DMS153 (cell line): ENCODE measurements at places on chromosomes 1 and 21.

DNA sequence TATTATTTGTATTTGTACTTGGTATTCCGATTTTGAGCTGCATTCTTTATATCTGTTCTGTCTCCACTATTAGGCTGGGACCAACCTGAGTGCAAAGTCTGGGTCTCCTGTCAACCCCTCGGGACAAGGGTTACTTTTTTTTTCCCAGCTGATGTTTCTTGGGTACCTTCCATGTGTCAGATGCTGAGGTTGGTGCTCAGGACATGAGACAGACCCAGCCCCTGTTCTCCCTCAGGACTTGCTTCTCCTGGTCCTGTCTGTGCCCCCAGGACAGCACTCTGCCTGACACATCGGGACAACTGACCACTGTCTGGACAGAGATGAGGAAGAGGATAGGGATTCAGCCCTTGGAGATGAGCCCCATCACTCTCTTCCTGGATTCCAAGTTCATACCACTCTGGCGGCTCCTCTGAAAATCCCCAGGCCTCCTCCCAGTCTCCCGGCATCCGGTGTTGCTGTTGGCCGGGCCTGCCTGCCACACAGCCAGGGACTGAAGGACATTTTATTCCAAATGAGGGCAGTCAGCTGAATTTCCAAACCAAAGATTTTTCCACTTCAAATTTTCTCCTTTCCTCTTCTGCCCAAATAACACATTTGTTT lies 55.6 kb upstream of the FMOD start:
- no peak for DNase-seq

DNA sequence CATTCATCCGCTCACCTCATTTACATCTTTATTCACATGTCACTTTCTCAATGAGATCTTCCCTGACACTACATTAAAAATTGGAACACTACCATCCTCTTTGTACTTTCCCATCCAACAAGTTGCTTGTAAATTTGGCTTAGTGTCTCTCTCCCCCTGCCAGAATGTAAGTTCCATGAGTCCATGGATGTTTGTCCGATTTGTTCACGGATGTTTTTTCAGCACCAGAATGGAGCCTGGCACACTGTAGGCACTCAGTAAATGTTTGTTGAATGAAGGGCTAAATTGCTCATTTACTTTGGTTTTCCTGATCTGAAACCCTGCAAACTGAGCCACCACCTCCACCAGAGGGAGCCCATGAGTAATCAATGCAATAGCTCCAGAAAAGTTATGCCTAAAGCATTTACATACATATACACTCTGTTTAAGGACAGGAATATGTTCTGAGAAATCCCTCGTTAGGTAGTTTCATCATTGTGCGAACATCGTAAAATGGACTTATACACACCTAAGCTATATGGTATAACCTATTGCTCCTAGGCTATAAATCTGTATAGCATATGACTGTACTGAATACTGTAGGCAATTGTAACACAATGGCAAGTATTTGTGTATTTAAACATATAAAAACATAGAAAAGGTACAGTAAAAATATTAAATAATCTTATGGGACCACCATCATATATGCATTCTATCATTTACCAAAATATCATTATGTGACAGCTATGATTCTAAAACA lies 2.8 kb upstream of the EYA3 start:
- DNase-seq, result peak; percentile 55

DNA sequence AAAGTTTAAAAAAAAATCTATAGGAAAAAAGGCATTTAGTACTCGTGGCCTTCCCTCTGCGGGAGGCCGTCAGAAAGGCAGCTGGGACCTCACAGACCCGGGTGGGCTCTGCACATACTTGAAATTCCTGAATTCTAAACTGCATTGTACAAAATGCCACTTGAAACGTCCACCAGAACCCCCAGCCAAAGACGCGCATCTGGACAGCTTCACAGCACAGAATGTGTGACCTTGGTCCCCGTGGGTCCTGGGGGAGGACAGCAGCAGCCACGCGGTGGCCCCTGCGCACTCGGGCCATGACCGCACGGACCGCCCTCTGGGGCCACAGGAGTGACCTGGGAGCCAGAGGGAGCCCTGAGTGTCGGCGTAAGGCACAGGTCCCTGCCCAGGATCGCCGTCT lies 20.6 kb upstream of the MRPS14 start:
- DNase-seq, result no peak

DNA sequence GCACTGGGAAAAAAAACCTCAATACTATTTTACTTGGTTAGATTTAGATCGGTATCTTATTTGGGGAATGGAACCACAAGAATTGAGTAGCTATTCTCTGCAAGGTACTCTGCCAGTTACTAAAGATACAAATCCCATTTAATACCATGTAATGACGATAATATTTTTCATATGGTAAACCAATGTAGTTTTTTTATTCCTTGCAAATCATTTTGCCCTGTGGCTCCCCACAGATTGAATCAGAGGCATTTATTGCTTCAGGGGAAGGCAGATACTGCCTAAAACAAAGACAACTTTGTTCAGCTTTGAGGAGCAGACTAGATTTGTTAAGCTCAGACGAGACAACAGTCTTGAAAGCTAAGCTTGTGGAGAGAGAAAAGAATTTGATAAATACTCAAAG lies 226.7 kb upstream of the RUNX1 start:
- no peak for DNase-seq

DNA sequence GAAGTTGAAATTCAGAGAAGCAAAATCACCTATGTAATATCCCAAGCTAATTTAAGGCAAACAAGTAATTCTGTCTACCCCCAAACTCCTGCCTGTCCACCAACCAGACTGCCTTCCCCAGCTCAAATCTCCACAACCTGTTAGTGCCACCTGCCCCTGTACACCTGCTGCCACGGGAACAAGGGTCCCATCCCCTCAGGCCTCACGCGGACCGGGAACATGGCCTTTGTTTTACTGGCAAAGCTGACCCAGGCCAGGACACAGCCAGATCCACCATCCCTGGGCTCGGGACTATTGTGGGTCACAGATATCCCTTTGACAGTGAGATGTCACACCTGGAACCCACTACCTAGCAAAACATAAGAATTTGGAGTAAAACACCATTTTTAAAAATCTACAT lies 139.3 kb upstream of the SGIP1 start:
- no peak for DNase-seq

- no peak for DNase-seq
Observed at GRCh38 chr1:51324251-51325010, 5.9 kb downstream of the TTC39A start.

DNA sequence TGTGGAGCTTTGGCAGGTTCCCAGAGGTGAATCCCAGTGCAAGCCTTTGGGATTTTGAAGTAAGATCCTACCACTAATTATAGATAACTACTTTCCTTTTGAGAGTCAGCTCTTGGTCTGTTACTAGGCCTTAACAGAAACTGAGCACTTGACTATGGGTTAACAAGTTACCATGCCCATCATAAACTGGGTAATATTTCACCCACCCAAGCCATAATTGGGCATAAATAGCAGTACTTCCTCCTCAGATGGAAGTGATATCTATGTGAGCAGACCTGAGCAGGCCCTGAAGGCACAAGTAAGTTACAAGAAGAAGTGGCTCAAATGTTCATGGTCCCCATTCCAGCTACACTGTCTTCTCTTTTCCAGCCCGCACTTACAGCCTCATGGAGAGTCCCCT lies 475.9 kb downstream of the LRRIQ3 start:
- no peak for DNase-seq

- no peak for DNase-seq
Observed at GRCh38 chr1:76827066-76827465, 40.2 kb upstream of the ST6GALNAC5 start.

- DNase-seq, result no peak
Observed at GRCh38 chr1:24941564-24941963, 11.5 kb upstream of the RUNX3 start.

DNA sequence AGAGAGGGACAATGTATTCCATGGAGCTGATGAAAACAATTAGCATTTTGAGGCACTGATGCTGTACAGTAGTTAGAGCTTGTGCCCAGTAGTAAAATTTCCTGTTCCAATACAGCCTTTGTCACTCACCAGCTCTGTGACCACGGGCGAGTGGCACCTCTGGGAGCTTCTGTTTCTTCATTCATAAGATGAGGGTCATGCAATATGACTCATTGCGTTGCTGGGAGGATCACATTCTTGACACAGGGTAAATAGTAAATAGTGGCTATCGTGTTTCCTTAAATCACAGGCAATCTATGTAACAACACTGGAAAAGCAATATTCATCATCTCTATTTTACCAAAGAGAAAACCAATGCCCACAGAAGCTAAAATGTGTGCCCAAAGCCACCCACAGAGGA lies 4.5 kb upstream of the LRRC52 start:
- peak; percentile 52 for DNase-seq

GRCh38 chr1:160425847-160426246 lies 25.5 kb downstream of the VANGL2 start:
- DNase-seq, result no peak

DNA sequence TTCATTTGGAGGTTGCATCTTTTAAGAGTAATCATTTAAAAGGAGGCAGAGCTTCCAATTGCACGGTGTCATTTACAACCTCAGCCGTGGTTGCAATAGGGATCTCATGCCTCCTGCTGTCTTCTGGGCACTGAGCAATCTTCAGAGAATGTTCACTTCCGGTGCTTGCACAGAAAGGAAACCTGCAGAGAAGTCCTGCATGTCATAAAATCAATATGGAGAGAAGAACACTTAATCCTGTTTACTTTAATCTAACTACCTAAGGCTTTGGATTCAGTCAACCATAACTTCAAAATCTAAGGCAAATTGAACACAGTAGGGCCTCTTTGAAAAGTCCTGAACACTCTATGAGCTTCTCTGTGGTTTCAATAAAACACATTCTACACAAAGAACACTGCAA lies 11.3 kb upstream of the MAP10 start:
- DNase-seq, result peak; percentile 33

DNA sequence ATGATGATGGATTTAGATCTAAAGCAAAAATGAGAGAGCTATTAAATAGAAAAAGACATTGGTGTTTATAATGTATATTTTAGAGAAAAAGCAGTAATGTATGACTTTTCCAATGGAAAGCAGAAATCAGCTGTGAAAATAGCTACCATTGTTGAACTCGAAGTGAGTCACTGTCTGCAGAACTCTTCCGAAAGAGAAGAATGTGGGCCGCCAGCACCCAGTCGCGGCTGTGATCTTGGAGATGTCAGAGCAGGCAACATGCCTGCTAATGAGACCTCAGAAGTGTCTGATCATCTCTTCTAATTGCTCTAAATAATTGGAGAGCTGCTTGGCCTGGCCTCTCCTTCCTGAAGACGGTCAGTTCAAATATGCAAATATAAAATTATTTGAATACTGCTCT lies 333.6 kb upstream of the RUNX1 start:
- no peak for DNase-seq

DNA sequence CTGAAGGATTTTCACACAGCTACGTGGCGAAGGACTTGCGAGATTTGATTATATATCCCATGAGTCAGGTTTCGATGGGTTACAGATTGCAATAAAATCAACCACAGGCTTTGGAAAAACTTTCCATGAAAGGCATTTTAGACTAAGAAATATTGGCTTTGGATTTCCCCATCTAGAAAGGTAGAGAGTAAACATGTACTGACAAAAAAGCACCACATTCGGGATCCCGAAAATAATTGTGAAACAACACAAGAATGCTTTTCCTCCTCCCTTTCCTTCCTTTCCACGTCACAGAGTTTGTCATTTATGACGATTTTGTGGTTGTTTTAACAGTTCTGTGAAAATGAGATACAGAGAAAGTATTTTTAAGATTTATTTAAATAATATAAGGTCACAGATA lies 38.5 kb downstream of the TGFB2 start:
- no peak for DNase-seq

DNA sequence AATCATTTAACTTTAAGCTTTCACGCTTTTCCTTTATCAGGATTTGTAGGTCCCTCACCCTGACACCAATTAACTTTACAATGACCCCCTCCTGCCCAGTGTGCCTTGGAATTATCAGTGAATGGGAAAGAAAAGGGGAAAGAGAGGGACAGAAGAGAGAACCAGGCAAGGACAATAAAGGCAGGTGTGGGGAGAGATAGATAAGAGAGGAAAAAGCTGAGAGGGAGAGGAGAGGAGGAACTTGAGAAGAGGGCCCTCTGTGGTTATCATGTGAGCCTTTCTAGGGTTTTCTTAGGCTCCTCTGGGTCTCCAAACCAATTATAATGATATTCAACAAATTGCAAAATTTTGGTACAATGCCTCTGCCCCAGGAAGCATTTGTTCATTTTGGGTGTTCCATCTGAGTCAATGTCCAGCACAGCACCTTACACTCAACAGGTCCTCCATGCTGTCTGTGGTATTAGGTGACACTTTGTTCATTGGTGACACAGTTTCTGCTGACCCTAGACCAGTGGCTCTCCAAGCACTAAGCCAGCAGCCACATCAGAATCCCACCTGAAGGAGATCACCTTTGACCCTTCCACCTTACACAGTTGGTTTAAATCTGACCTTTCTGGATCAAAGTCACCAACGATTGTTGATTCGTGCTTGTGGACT lies 14.2 kb downstream of the AKNAD1 start:
- DNase-seq, result no peak

DNA sequence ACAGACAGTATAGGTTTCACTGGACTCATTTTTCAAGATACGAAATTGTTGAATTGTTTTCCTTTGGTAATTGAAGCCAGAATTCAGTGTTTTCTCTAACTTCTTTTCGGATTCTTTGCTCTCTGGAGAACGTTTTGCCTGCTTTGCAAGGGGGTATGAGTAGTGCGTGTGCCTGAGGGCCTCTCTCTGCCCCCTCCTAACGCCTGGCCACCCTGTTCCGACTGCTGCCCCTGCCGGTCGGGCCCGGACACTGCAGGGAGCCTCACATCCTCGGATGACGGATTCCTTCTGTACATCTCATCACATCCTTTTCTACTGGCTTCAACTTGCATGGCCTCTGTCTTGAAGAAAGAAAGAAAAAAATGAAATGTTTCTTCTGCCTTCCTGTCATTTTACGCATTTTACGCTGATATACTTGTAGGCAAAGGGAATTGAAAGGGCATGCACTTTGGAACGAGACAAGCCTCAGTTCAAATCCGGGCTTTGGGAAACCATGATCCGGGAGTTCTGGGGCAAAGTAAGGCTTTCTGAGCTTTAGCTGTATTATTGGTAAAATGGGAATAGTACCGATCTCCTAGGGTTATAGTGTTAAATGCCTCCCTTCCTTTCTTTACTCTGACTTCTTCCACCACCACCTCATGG lies 65.1 kb downstream of the DISC1 start:
- no peak for DNase-seq

GRCh38 chr21:42186591-42186990 lies 32.3 kb upstream of the ABCG1 start:
- no peak for DNase-seq

- peak; percentile 34 for DNase-seq
Observed at GRCh38 chr1:232038706-232039677, 412.4 kb downstream of the DISC1 start.

DNA sequence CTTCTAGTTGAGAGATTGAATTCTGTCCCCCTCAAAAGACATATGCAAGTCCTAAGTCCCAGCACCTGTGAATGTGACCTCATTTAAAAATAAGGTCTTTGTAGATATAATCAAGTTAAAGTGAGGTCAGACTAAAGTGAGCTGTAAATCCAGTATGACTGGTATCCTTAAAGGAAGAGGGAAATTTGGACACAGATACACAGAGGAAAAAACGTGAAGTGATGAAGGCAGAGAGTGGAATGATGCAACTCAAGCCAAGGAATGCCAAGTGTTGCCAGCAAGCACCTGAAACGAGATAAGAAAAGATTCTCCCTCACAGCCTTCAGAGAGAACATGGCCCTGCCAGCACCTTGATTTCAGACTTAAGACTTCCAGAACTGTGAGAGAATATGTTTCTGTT lies 444.7 kb upstream of the VAMP3 start:
- DNase-seq, result no peak
